ENCODE measurements at places on chromosomes 6 and 20.

DNA sequence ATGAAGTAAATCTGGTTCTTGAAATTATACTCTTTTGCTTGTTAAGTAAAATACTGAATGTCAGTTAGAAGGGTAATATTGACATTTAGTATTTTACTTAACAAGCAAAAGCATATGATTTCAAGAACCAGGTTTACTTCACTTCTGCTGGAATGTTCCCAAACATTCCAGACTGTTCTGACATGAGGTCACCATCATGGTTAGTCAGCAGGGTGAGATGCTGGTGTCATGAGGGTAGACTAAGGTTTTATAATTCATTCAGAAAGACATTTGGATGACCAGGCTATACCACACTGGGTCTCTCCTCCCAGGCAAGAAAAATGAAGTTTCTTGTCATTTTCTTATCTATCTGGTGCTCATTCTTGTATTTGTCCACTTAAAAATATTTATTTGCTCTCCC lies 414.4 kb upstream of the MMS22L start:
- DNase-seq = peak; percentile 20

DNA sequence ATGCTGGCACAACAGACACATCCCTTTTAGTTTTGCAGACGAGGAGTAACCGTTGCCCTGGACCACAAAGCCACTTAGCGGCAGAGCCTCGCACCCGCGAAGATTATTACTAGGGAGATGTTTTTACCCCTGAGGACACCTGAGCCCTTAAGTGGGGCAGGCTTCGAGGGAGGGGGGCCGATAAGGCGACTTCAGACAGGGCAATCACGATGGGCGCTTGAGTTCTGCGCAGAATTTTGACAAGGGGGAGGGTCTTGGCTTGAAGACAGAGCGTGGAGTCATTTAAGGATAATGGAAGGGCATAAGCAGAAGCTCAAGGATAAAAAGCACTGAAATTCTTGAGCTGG lies 650 bp upstream of the TTK start:
- no peak for DNase-seq

- DNase-seq = no peak
These were observed 47.0 kb upstream of the ESR1 start for GRCh38 chr6:151760486-151760885.

GRCh38 chr6:88492824-88493223 lies 326.7 kb upstream of the CNR1 start:
- no peak for DNase-seq

- DNase-seq = peak; percentile 10
These were observed 69.3 kb downstream of the IBTK start for GRCh38 chr6:82178077-82178758.

- DNase-seq = no peak
These were observed 42.3 kb downstream of the CHMP4B start for GRCh38 chr20:33853507-33853813.

DNA sequence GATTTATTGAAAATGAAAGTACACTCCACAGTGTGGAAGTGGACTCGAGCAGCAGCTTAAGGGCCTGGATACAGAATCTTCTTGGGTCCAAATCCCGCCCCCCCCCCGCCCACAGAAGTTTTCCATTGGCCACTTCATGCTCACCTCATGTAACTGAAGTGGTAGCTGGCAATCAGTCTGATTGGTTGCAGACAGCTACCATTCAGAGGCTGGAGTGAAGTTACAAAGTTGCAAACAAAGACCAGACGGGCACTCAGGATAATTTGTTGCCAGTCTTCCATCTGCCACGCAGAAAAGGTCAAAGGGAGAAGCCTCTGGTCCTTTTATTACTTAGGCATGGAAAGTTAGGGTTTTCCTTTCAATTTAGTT lies 25.8 kb upstream of the FABP7 start:
- no peak for DNase-seq

DNA sequence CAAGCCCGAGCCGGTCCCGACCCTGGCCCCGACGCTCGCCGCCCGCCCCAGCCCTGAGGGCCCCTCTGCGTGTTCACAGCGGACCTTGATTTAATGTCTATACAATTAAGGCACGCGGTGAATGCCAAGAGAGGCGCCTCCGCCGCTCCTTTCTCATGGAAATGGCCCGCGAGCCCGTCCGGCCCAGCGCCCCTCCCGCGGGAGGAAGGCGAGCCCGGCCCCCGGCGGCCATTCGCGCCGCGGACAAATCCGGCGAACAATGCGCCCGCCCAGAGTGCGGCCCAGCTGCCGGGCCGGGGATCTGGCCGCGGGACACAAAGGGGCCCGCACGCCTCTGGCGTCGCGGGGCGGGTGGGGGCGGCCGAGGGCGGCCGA lies 37.5 kb downstream of the YTHDF1 start:
- DNase-seq = no peak

GRCh38 chr20:2798095-2798805 lies 2.2 kb downstream of the CPXM1 start:
- DNase-seq = no peak

- no peak for DNase-seq
These were observed 64.2 kb downstream of the SGK1 start for GRCh38 chr6:134253681-134254080.
